NCI-H82 (cell line): ENCODE measurements at places on chromosomes 16 and 17.

GRCh38 chr16:27351989-27352388, 38.2 kb downstream of the IL4R start:
- DNase-seq: no peak

DNA sequence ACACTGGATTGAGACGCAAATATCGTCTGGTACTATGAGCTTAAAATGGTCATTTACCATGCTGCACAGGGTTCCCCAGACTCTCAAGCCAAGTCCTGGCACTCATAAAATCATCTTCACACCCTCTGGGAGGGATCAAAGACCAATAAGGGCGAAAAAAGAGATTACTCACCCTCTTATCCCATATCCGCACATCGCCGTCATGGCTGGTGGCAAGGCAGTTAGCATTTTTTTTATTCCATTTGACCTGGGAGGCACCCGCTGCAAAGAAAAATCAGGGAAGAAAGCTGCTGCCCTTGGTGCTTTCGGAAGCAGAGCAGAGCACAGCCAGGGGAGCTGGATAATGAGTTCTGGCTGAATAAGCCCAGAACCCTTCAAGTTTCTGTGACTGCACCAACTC, 42.4 kb downstream of the WDR59 start:
- DNase-seq: no peak

DNA sequence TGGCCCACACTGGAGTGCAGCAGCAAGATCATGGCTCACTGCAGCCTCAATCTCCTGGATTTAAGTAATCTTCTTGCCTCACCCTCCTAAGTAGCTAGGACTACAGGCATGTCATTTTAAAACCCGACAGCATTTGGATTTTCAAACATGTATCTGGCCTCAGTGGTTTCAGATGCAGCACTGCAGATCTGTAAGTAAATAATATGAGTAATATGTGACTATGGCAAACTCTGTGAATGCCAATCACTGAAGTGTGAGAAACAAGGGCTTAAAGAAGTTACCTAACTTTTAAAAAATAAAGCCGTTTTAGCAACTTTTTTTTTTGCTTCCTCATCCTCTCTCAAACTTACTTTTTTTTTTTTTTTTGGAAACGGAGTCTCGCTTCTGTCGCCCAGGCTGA, 11.9 kb downstream of the CEP20 start:
- no peak for DNase-seq

GRCh38 chr16:63578791-63579190, 1542.6 kb upstream of the CDH8 start:
- DNase-seq: no peak

GRCh38 chr16:85398050-85398451, 215.1 kb upstream of the GSE1 start:
- DNase-seq: no peak

DNA sequence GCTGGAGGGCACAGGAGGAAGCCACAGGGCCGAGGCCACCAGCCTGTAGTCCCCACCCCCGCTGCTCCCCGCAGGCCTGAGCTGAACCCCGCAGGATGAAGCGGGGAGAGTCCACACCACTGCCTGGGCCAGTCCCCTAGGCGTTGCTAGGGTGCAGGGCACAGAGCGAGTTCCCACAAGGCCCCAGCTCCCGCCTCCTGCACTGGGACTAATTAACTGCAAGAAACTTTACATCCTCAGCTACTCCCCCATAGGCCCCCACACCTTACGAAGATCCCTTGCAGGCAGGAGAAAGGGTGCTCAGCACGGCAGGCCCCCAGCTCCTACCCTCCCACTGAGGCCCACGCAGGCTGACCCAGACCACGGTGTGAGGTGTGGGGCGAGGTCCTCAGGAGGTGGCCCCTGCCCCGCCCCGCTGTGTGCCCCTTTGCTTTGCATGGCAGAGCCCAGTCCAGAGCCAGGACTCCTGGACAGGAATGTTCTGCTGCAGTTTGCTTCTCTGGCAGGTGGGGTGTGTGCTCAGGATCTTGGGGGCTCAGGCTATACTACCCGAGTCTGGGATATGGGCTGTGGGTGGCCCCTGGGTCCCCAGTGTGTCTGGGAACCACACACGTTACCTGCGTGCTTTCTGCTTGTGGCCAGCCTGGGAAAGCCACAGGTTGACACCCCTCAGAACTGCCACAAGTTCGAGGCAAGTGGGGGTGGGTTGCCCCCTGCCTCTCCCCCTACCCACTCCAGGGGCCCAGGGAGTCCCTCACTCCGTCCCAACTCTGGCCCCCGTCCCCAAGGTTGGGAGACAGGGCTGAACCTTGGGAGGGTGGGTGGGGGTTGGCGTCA, 1.2 kb downstream of the GNG13 start:
- no peak for DNase-seq

DNA sequence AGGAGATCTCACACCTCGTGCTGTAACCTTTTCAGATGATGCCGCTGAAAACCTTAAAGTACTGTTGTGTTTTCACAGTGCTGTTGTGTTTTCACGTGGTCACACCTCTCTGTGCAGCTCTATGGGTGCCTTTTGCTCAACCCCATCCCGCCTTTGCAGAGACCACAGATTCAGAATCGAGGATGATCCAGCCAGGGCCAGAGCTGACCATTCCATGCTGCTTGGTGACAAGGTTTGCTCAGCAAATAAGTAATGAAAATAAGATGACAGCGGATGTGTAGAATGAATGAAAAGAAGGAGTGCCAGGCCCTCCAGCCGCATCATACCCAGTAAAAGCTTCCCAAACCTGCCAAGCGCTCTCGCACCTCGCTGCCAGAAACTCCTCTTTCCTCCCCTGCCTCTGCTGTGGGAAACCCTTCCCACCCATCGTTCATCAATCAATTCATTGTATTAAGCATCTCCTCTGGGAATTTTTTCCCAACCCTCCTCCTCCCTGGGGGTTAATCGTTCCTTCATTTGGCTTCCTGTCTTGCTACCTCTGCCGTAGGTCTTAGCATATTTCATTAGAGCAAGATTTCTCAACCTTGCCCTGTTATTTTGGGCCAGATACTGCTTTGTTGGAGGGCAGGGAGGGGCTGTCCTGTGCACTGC, 93.4 kb upstream of the CRHR1 start:
- no peak for DNase-seq

DNA sequence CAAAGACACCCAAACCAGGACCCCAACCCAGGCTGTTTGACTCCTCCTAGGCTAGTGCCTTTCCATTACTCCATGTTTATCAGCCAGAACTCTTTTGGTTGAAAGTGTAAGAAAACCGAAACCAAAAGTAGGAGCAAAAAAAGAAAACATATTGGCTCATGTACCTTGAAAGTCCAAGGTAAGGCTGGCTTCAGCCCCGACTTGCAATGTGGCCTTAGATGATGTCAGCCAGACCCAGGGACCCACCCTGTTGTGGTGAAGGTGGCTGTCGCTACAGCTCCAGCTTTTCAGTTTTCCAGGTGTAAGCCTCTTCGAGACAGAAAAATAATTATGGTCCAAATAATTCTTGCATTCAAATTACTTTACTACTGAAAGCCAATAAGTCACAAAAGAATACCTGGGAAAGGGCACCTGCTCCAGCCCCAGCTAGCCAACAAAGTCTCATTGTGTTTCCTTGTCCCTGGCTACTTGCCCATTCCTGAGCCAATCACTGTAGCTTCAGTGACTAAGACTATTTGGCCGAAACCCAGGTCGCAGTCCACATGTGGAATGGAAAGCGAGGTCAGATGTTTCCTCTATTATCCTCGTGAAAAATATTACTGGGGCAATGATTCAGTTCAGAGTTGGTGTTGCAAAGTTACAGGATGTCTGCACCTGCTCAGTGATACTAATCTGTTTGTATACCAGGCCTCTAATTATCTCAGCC, 20.7 kb downstream of the DNAH9 start:
- no peak for DNase-seq

GRCh38 chr16:31071861-31072260, 2.2 kb downstream of the ZNF668 start:
- peak; percentile 72 for DNase-seq
